ENCODE measurements at places on chromosomes 4 and X.

- DNase-seq: no peak
Measured at GRCh38 chr4:145868637-145869409, 69.8 kb downstream of the ZNF827 start.

DNA sequence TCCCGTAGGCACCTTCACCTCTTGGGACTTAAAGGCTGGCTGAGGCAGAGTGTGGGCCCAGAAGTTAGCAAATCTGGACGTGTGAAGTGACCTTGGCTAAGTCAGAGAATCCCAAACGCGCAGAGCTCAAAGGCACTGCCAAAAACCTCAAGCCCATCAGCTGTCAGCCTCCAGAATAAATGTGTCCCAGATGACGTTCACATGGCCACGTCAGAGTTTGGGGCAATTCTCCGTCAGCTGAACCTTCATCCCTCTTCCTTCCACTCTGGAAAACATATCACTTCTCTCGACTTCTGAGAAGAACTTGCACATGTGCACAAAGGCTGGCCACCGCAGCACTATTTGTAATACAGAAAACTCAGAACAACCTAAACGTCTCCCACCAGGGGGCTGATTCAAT is 35.7 kb upstream of the APLN start:
- DNase-seq: no peak

- DNase-seq: no peak
Measured at GRCh38 chr4:45363931-45364330, 637.6 kb upstream of the GNPDA2 start.

DNA sequence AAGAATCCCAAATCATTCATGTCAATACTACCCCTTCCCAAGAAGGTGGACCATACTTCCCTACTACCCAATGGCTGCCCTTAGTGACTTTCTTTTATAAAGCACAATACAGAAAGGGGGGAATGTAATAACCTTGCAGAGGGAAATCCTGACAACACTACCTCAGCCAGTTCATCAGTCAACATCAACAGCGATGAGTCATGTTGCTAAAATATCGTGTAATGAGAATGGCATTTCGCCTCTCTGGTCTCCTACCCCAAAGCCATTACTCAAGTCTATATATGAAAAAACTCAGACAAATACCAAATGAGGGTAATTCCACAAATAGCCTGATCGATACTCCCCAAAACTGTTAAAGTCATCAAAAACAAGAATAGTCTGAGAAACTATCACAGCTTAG is 3.3 kb upstream of the MAGEA8 start:
- DNase-seq: no peak

DNA sequence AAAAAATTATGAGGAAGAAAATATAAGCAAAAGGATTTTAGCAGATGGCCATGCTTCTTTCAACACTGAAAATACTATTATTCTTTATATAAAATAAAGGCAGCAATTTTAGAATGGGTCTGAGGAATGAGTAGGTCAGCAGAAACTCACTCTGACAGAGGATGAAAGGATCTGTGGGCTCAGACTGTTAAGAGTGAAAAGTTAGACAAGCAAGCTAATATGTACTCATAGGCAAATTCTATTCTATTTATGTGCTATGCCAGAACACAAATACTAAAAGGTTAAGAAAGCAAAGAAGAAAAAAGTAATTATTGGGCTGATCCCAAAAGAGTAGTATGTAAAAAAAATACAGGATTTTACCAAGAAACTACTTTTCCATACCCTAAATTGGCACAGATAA is 13.9 kb downstream of the LCORL start:
- DNase-seq: no peak

- DNase-seq: no peak
Measured at GRCh38 chr4:17702641-17703040, 78.8 kb downstream of the FAM184B start.

GRCh38 chr4:151967074-151967473 is 206.3 kb upstream of the GATB start:
- DNase-seq: no peak

- no peak for DNase-seq
Measured at GRCh38 chr4:148795156-148795864, 353.1 kb upstream of the NR3C2 start.

DNA sequence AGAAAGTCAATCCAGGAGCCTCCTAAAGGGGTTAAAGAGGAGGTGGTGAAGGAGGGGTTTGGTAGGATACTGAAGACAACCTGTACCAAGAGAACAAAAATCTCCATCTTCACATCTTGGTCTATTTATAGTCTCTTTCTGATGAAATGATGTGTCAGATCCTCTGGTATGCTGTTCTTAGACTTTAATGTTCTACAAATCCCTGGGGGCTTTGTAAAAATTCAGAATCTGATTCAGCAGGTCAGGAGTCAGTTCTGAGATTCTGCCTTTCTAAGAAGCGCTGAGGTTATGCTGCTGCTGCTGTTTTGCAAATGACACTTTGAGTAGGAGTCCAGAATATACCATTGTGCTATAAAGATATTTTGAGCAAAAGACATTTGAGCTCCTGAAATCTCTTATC is 172.9 kb upstream of the GLRA2 start:
- no peak for DNase-seq

DNA sequence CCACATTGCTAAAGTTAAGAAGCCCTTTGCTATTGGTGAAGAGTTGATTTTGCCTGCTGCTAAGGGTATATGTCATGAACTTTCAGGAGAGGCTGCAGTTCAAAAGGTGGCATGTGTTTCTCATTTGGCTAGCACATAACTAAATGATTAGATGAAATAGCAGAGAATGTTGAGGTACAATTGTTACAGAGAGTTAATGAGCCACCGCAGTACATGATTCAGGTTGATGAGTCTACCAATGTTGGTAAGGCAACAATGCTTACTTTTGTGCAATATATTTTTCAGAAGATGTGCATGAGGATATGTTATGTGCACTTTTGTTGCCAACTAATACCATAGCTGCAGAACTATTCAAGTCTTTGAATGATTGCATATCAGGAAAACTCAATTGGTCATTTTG is 21.1 kb upstream of the CXCL2 start:
- no peak for DNase-seq

Measured in activated gamma-delta T cell (primary cell).